Uterus (tissue), 4 donors: ENCODE measurements at places on chromosomes 6 and 20.

DNA sequence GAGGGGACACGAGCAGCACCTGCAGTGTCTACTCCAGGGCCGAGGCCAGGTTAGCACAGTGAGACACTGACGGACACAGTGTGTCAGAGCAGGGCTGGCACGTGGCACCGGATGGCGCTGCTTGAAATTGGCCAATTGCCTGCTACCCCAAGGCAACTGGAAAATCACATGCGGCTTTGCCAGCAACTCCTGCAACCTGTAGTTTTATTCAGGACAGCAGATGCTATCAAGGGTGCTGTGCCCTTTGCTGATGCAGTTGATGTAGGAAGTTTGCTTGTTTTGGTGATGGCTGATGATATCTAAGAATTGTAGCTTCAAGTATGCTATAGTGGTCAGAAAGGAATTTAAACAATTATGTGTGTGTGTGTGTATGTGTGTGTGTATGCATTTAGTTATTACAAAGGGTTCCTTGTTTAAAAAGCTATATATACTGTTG is 25.9 kb downstream of the RIN2 start:
- DNase-seq: no peak
- H3K36me3 ChIP-seq: no peaks in the 10 kb centered on the region
- H3K4me3 ChIP-seq: no peak overlapping the region
- H3K4me1 ChIP-seq: peaks cover 9% of the 10 kb centered on the region
- no peak overlapping the region for H3K27ac ChIP-seq

- no peaks in the 10 kb centered on the region for H3K4me1 ChIP-seq
- no peaks in the 10 kb centered on the region for H3K36me3 ChIP-seq
Measured at GRCh38 chr20:3109350-3110302, 25.1 kb upstream of the AVP start.

GRCh38 chr6:24763578-24763977 is 11.2 kb upstream of the GMNN start:
- no peak overlapping the region for H3K27ac ChIP-seq
- H3K4me1 ChIP-seq: no peaks in the 10 kb centered on the region
- DNase-seq: no peak

DNA sequence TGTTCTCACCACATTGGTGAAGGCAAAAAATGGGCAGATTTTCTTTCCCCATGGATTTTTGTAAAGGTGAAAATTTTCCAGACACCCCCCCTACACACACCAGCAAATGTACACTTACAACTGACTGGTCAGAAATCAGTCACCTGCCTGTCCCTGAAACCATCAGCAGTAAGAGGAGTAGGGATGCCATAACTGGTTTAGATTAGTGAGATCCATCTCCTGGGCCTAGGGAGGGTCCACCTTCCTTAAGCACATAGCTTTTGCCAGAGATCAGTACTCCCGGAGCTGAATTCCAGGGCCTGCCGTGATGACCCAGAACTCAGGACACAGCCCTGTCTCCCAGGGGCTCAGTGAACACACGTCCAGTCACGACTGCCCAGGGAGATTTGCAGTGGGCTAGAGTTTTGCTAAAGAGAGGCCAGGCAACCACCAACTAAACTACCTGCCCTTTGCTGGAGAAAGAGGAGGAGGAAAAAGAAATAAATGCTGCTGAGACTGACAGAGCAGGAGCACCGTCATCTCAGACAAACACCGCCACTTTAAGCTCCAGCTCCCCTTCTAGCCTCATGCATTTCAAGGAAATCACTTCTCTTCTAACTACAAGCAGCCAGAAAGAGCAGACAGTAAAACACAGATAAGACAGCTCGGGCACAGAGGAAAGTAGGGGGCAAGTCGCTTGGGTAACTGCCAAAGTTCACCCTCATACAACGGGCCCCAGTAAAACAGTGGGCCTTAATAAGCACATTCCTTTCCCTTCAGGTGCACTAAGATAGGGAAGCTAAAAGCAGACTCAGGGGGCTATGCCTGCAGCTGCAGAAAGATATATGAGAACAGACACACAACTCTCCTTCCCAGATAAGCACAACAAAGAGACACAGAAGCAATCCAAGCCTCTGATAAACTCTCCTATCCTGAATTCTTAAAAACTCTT is 82.6 kb upstream of the SPTLC3 start:
- no peaks in the 10 kb centered on the region for H3K4me1 ChIP-seq
- no peak overlapping the region for H3K27ac ChIP-seq
- DNase-seq: no peak
- H3K27me3 ChIP-seq: no peaks in the 10 kb centered on the region

GRCh38 chr6:15464211-15464725 is 198.6 kb downstream of the DTNBP1 start:
- no peaks in the 10 kb centered on the region for H3K27me3 ChIP-seq
- no peak for DNase-seq
- H3K4me1 ChIP-seq: no peaks in the 10 kb centered on the region
- H3K27ac ChIP-seq: no peak overlapping the region
- no peaks in the 10 kb centered on the region for H3K36me3 ChIP-seq

- peak; percentile 94 for DNase-seq
- no peaks in the 10 kb centered on the region for H3K4me1 ChIP-seq
- no peaks in the 10 kb centered on the region for H3K27me3 ChIP-seq
- no peak overlapping the region for H3K4me3 ChIP-seq
- peak overlapping the region; percentile 87 for H3K27ac ChIP-seq
Measured at GRCh38 chr6:35691027-35691824, 2.5 kb upstream of the FKBP5 start.

- H3K27me3 ChIP-seq: no peaks in the 10 kb centered on the region
- no peaks in the 10 kb centered on the region for H3K4me1 ChIP-seq
- H3K27ac ChIP-seq: no peak overlapping the region
- no peak overlapping the region for H3K4me3 ChIP-seq
- H3K36me3 ChIP-seq: no peaks in the 10 kb centered on the region
Measured at GRCh38 chr6:161056451-161056850, 64.9 kb downstream of the MAP3K4 start.

DNA sequence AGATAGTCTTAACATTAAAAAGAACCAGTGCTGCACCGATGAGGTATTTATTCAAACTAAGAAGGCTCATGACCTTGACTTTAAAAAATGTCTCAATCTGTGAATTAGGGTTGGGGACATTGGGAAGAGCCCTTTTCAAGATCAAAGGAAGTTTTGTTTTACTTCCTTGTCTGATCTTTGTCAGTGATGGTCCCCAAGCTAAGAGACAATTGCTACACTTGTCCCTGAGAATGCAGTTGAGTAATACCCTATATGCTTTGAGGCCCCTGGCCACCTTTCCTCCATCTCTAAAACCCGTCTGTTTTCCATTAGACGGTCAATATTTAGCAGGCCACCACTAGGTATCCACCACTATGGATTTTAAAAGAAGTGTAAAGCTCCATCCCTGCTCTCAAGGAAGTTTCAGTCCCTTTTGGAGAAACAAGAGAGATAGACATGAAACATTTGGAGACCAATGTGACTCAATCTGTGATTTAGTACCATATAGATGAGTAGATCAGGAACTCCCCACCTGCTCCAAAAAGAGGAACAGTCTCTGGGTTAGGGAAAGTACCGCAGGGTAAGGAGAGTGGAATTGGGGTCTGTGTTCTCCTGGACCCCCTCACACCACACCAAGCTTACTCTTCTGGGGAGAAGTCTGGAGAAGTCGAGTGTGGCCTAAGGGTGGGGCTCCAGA is 99.1 kb upstream of the ISM1 start:
- H3K27ac ChIP-seq: no peak overlapping the region
- H3K36me3 ChIP-seq: no peaks in the 10 kb centered on the region
- DNase-seq: no peak

DNA sequence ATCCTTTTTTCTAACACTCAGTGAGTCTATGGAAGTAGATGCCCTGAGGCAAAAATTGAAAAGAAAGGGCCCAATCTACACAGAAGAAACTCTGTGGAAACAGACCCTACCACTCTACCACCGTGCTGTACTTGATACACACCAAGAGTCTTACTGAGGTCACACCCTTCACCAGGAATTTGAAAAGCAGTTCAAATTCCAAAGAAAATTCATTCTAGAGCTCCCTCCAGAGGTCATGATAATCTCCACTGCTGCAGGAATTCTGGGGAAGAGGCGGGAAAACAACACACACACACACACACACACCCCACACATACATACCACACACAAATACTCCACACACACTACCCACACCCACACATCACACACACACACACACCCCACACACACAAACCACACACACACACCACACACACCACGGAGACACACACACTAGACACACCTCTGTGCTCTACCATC is 336.8 kb downstream of the HDGFL1 start:
- no peak overlapping the region for H3K27ac ChIP-seq
- no peak for DNase-seq
- H3K4me1 ChIP-seq: no peaks in the 10 kb centered on the region

GRCh38 chr6:78513856-78514255 is 353.5 kb upstream of the IRAK1BP1 start:
- no peak for DNase-seq
- H3K4me3 ChIP-seq: no peak overlapping the region

GRCh38 chr20:49424536-49424935 is 57.9 kb downstream of the KCNB1 start:
- H3K27ac ChIP-seq: no peak overlapping the region
- no peaks in the 10 kb centered on the region for H3K36me3 ChIP-seq
- H3K4me1 ChIP-seq: no peaks in the 10 kb centered on the region

DNA sequence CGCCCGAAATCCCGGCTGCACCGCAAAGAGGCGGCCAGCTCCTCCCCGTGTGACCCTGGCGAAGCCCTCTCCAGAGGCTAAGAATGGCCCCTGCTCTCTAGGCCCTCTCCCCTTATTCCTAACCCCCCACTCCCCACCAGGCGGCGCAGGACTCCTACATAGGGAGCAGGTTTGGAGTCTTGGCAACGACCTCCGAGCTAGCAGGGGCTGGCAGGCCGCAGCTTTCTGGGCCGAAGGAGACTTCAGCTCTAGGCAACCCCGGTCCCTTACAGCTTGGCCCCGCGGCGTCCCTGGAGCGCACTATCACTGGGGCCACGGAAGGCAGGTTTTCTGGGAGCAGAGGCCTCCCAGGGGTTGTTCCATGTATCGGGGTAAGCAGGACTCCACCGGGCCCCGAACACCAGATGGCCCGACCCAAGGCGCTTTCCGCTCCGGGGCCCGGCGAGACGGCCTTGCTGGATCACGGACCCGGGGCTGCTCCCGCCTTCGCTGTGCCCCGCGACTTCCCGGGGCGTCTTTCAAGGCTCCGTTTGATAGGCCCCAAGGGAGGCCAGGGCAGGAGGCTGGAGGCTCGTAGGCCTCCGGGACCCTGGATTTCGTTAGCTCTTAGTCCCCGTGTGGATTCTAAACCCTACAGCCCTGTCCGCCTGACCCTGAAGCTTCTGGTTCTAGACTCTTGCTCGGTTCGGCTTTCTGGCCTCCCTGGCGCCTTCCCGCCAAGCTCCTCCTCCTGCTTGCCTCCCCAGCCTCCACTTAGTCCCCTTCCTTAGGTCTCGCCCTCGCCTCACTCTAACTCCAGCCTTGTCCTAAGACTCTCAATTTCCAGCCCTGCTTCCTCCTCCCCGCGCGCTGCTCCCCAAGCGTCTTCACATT is 1.9 kb downstream of the SLC32A1 start:
- no peak overlapping the region for H3K27ac ChIP-seq
- DNase-seq: peak; percentile 39
- peaks cover 66% of the 10 kb centered on the region for H3K27me3 ChIP-seq
- H3K36me3 ChIP-seq: no peaks in the 10 kb centered on the region

- H3K4me1 ChIP-seq: peaks cover 4% of the 10 kb centered on the region
- H3K36me3 ChIP-seq: no peaks in the 10 kb centered on the region
- DNase-seq: peak; percentile 47
Measured at GRCh38 chr20:5127204-5127858, 523 bp downstream of the CDS2 start.

DNA sequence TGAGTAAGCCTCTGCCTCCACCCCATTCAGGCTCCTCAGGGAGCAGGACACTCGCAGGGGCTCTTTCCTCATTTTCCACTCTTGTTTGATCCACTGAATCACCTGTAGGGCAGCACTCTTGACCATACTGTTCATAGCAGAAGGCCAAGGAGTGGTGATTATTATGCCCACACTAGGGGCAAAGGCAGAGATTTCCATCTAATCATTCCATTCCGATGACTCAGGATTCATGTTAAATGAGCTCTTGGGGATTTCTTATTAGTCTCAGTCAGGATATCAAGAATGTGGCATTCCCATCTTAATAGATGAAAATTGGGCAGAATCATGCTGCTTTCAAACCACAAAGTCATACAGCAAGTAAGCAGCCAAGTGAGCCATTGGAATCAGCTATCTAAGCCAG is 101.9 kb upstream of the MOCS1 start:
- H3K27me3 ChIP-seq: no peaks in the 10 kb centered on the region
- H3K36me3 ChIP-seq: no peaks in the 10 kb centered on the region
- no peak overlapping the region for H3K27ac ChIP-seq
- no peak for DNase-seq
- no peak overlapping the region for H3K4me3 ChIP-seq

- no peaks in the 10 kb centered on the region for H3K27me3 ChIP-seq
- H3K27ac ChIP-seq: no peak overlapping the region
- H3K4me1 ChIP-seq: no peaks in the 10 kb centered on the region
- H3K4me3 ChIP-seq: no peak overlapping the region
Measured at GRCh38 chr6:101845621-101846020, 452.1 kb downstream of the GRIK2 start.

- peak; percentile 13 for DNase-seq
- H3K36me3 ChIP-seq: no peaks in the 10 kb centered on the region
- peak overlapping the region; percentile 71 for H3K27ac ChIP-seq
- H3K4me1 ChIP-seq: no peaks in the 10 kb centered on the region
- no peak overlapping the region for H3K4me3 ChIP-seq
Measured at GRCh38 chr20:41169791-41170351, 32.5 kb downstream of the PLCG1 start.

DNA sequence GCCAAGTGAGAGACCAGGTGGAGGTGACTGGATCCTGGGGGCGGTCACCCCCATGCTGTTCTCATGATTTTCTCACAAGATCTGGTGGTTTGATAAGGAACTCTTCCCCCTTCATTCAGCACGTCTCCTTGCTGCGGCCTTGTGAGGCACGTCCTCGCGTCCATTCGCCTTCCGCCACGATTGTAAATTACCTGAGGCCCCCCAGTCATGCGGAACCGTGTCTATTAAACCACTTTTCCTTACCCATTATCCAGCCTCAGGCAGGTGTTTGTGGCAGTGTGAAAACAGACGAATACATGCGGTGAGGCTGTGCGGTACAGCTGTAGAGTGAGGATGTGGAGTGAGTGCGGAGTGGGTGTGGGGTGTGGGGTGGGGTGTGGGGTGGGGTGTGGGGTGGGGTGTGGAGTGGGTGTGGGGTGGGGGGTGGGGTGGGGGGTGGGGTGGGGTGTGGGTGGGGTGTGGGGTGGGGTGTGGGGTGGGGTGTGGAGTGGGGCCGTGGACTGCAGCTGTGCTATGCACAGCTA is 12.1 kb upstream of the NTSR1 start:
- no peak overlapping the region for H3K4me3 ChIP-seq
- DNase-seq: no peak
- H3K36me3 ChIP-seq: no peaks in the 10 kb centered on the region
- H3K27me3 ChIP-seq: no peaks in the 10 kb centered on the region
- H3K27ac ChIP-seq: no peak overlapping the region

GRCh38 chr20:58664883-58665282 is 13.8 kb downstream of the STX16 start:
- DNase-seq: no peak
- no peaks in the 10 kb centered on the region for H3K27me3 ChIP-seq
- H3K27ac ChIP-seq: no peak overlapping the region
- H3K4me3 ChIP-seq: no peak overlapping the region

- H3K27ac ChIP-seq: no peak overlapping the region
- no peak for DNase-seq
- H3K4me3 ChIP-seq: no peak overlapping the region
- no peaks in the 10 kb centered on the region for H3K27me3 ChIP-seq
- H3K4me1 ChIP-seq: no peaks in the 10 kb centered on the region
Measured at GRCh38 chr6:1235825-1236224, 76.1 kb upstream of the FOXQ1 start.

- no peak overlapping the region for H3K4me3 ChIP-seq
- no peaks in the 10 kb centered on the region for H3K4me1 ChIP-seq
- no peak overlapping the region for H3K27ac ChIP-seq
- no peaks in the 10 kb centered on the region for H3K27me3 ChIP-seq
- DNase-seq: no peak
Measured at GRCh38 chr6:83514466-83514865, 2.1 kb downstream of the PRSS35 start.
